Panc1 (cell line): ENCODE measurements at places on chromosomes 6 and 20.

GRCh38 chr6:80210618-80211017 is 104.1 kb downstream of the BCKDHB start:
- DNase-seq = no peak

DNA sequence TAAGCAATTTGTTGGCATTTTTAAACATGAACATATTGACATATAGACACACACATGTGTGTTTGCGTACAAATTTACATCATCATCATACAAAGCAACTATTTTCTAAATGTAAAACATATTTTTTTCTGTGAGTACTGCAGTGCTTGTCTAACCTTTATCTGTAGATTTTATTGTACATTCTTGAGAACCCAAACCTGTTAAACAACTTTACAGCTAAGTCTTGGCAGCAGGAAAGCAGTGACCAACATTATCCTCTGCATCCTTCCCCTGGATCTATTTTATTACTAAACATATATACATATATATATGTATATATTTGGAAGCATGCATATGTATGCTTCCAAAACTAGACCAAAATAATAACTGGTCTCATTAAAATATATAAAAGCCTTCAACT is 10.4 kb upstream of the PLCB1 start:
- DNase-seq = no peak

DNA sequence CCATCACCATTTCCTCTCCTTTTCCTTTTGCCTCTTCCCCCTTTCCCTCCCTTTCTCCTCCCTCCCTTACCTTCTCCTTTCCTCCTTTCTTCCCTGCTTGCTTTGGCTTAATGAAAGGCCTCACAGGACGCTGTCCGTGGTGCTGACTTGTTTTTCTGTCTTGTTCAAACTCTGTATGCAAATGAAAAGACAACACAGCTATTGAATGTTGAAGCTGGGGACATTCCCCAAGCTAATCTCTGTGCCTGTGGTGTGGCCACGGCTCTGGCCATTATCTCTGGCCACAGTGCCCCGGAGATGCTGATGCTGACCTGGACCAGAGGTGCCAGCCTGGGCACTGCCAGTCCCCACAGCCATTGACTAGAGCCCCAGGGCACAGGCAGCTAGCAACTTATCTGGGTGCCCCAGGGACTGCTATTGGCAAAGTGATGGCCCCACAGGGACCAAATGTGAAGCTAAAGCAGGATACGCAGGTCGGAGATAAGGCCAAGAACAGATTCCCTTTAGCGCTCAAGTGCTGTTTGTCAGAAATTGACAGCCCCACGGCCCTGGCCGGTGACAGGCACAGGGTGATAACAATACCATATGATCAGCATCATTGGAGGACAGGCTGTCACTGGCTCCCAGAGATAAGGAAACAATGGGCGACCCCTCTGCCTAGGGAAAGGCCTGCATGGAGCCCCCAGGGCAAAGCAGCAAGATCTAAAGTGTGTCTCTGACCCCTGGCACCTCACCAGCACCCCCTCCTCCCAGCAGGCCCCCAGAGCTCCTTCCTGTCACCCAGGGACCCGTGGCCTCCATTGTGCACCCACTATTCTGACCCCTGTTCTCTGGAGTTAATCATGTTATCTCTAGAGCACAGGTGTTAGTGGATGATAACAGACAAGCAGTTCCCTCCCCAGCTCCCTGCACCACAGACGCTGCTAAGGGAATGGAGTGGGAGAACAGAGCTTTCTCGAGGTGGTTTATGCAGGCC is 31.6 kb upstream of the SLC32A1 start:
- no peak for DNase-seq

DNA sequence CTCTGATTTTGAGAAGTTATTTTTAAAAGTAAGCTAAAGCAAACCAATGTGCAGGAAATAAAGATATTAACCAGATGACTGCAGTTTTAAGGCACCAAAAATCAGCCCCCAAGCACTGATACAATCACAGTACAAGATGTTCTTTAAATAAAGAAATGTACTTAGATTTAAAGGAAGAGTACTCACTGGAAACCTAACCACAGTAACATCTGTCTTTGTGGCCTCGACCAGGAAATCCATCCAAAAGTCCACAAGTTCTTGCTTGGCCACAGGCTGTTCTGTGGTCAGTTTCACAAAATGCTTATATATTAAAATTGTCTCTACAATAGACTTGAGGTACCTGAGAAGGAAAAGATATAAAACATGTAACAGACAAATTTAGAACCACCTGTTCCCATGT is 105.9 kb upstream of the MAP7 start:
- no peak for DNase-seq

GRCh38 chr6:106186714-106187113 is 100.6 kb downstream of the PRDM1 start:
- no peak for DNase-seq

DNA sequence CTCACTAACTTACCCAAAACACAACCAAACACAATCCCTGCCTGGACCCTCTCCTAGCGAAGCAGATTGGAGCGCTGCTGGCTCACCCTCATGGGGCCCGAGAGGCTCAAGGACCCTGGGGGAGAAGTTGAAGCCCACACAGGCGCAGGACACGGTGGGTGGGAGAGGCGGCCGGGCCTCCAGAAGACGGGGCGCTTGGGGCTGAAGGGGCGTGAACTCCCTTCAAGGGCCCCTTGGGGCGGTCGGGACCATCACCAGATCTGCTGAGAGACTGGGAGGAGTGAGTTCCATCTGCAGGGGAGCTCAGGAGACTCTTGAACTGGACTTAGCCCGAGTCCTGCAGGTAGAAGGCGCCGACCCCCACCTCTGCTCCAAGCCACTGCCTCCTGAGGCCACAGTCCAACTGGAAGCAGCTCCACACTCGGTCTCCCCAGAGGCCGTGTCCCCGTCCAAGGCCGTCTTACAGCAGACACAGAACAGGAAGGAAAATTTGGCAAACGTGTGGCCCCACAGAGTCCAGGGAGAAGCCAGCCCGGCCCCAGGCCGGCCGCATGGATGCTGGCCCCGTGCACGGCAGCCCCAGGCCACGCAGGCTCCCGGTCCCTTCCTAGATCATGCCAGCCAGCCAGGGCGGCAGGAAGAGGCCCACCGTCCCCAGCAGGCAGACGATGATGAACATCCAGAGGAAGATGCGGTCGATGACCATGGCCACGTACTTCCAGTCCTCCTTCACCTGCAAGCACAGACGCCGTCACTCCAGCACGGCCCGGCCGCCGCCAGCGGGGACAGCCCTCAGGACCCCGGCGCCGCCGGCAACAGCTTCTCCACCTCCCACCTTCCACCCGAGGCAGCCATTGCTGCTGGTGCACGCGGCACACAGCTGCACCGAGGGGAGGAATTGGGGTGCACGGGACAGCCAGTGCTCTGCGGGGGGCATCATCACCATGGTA is 14.7 kb downstream of the CHRNA4 start:
- no peak for DNase-seq

DNA sequence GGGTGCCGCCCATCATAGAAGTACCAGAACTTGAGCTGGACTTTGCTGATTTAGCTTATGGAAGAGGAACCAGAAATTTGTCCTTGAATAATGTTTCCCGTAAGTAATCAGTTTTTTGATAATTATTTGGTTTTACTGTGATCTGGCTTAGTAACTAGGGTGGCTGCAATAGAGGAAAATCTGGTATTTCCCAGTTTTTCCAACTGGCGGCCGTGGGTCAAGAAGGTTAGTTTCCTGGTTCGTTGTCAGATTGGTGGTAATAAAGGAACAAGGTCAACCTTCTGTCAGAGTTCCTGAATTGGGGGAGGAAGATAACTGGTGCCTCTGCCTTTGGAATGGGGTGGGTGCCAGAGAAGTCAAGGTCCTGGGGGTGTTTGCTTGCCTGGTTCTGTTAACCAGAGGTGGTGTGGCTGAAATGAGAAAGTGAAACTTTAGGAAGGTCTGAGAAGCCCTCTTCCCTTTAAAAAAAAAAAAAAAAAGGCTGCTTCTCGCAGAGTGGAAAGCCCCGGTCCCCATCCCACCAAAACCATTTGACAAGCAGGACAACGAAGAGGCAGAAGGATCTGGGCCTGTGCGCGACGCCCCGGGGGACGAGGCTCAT is at the start of gene CALHM6:
CALHM6 (plus strand) TSS at position 45 of the 601 bp plus-strand sequence; CDS start at position 600, 555 bp downstream.
- DNase-seq = no peak

DNA sequence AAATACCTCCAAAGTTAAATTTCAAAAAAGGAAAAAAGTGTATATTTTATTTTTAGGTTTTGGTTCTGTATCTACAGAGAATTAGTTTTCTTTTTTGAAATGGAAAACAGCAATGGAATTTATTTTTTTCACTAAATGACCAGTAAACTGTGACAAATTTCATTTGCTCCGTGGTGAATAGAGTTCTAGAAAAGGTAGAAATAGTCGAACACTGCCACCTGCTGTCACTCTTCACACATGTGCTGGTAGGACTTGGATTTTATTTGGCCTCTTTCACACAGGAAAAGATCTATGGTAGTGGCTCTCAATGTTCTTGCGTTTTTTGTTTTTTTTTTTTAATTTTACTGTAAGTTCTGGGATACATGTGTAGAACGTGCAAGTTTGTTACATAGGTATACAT is 312.5 kb downstream of the EYA4 start:
- DNase-seq = no peak

DNA sequence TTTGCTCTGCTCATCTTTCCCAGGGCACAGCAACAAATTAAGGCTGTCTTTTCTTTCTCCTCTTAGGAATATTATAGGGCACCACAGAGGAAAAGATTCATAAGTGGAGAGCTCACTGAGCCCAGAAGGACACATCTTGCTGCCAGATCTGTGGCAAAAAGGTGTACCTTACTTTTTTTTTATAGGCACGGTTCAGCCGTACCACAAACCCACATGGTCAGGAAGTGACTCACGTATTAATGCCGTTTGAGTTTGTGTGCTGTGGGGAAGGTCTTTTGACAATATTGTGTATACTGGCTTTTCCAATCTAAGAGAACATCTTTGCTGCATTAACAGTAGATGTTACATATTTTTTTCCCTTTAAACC is 28.4 kb downstream of the PAQR8 start:
- DNase-seq = no peak

- no peak for DNase-seq
Measured at GRCh38 chr20:50004229-50004628, 21.4 kb downstream of the SNAI1 start.

DNA sequence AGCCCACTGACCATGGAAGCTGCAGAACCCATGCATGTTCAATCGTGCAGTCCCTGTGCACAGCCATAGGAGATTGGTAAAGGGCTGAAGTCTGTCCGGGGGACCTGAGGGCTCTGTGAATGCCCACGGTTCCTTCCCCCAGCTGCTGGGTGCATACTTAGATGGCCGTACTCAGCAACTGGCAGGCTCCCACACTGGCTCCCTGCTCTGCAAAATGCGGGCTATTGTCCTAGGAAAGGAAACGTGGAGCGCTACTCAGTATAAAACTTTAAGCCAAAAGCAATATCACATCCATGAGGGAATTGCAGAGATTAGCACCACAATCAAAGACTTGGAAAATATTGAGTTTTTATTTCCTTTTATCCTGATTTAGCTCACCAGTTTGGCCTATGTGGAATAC is 202.0 kb downstream of the WDR27 start:
- no peak for DNase-seq

GRCh38 chr6:169266746-169267591 is 13.3 kb upstream of the THBS2 start:
- DNase-seq = no peak

DNA sequence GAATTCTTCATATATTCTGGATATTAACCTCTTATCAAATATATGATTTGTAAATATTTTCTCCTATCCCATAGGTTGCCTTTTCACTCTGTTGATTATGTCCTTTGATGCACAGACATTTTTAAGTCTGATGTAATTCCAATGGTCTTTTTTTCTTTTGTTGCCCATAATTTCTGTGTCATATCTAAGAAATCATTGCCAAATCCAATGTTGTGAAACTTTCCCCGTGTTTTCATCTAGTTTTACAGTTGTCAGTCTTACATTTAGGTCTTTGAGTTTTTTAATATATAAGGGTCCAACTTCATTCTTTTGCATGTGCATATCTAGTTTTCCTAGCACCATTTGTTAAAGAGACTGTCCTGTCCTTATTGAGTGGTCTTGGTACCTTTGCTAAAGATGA is 111.5 kb downstream of the SESN1 start:
- DNase-seq = no peak

- DNase-seq = no peak
Measured at GRCh38 chr20:21357844-21358243, 39.5 kb downstream of the NKX2-4 start.

DNA sequence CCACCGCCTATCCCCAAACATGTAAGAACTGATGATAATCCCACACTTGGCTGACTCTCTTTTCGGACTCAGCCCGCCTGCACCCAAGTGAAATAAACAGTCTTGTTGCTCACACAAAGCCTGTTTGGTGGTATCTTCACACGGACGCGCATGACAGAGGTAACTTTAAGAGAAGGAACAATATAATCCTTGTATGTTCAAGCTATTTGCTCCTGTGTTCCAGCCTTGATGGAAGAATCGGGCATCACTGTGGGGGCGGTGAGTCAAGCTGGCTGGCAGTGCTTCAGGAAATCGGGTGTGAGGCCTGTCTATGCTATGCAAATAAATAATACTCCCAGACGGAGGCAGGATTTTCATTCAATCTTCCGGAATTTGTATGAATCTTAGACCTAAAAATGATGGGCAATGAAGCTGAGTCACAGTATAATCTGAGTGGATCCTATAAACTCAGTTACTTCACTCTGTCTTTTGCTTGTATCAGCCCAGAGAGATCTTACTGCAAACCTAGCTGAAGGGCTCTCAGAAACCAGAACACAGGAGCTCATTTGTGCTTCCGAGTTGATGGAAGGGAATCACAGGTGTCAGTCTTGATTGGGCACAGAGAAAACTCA is 45.2 kb upstream of the NT5E start:
- peak; percentile 79 for DNase-seq

DNA sequence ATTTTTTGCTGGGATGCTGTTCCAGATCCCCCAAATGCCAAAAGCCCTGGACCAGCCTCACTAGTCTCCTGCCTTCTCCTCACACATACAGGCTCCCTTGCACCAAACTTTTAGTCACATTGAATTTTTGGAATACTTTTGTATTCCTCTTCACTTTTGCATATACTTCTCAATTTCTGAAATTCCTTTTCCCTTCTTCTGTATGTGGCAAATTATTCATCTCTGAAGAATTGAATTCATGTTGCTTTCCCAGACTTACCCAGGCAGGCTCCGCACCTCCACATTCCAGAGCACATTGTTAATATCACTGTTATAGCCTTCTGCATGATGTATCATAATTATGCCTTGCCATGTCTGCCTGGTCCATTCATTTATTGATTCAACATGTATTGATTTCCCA is 255.3 kb upstream of the POU3F2 start:
- no peak for DNase-seq

- DNase-seq = no peak
Measured at GRCh38 chr20:7617797-7618196, 322.5 kb downstream of the HAO1 start.

- DNase-seq = no peak
Measured at GRCh38 chr20:50572938-50573777, 63.0 kb downstream of the PTPN1 start.

DNA sequence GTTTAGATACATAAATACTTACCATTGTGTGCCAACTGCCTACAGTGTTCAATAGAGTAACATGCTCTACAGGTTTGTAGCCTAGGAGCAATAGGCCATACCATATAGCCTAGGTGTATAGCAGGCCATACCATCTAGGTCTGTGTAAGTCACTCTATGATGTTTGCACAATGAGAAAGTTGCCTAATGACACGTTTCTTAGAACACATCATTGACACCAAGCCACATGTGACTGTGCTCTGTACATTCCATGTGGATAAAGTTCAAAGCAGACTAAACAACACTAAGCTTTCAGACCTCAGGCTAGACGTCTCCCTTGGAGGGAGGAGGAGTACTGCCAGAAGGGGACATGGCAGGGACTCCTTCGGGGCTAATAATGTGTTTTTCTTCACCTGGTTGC is 93.6 kb downstream of the KIF16B start:
- no peak for DNase-seq

GRCh38 chr6:121305957-121306607 is 28.2 kb downstream of the TBC1D32 start:
- peak; percentile 17 for DNase-seq

GRCh38 chr6:28953585-28954258 is 29.9 kb upstream of the TRIM27 start:
- no peak for DNase-seq
